NCI-H2081 treated with DMSO at 0.1 percent for 48 hours (cell line): ENCODE measurements at places on chromosomes 4 and X.
A peak's percentile ranks its signal among the peaks of the same experiment; 100 is the strongest.

- DNase-seq = peak; percentile 31
Observed at GRCh38 chr4:107747748-107748486, 27.9 kb upstream of the PAPSS1 start.

DNA sequence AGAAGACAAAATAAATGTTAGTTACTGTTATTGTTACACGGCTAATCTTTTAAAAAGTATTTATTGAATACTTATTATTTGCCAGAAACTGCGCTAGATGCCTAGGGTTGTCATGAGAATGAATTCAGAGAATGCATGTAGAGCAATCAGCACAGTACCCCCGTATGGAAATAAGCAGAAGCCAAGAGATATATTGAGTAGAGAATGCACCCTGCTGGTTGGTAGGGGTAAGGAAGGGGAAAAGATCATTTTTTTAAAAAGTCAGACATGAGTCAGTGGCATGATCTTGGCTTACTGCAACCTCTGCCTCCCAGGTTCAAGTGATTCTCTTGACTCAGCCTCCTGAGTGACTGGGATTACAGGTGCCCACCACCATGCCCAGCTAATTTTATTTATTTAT, 13.1 kb upstream of the DRP2 start:
- no peak for DNase-seq

GRCh38 chr4:113727802-113728201, 33.7 kb downstream of the CAMK2D start:
- no peak for DNase-seq

- no peak for DNase-seq
Observed at GRCh38 chrX:52416816-52417215, 48.0 kb downstream of the XAGE2 start.

DNA sequence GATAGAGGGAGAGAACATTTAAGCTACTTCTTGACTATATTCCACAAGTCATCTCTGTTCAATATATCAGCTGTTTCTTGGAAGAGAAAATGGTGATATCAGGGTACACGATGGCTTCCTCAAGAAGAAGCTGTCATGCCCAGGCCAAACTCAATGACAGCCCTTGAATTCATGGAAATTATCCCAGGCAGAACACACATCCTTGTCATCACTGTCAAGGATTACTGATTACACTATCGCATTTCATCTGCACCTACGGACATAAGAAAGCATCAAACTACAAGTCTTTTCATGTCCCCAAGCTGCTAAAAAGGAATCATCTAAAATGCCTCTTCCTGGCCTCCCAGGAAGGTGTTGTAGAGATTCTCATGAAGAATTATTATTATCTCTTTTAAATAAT, 165.2 kb upstream of the SLC7A11 start:
- no peak for DNase-seq

DNA sequence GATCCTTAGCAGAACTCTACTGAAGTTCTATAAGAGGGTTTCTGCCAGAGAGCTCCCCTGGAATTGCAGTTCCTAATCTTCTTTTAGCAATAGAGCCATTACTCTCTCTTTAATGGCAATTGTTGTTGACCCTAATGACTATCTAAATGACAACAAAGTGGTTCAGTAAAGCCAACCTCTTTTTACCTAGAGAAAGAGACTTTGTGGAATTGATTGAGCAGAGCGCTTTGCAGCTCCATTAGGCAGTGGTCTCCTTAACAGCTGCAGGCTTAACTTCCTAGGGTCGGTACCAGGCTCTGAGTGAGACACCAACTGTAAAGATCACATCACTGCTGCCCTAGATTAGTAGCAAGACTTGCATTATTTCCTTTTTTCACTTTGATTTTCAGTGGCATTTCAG, 1472.9 kb upstream of the TENM3 start:
- no peak for DNase-seq

- no peak for DNase-seq
Observed at GRCh38 chrX:47145395-47146120, 537 bp downstream of the RBM10 start.

- DNase-seq = no peak
Observed at GRCh38 chr4:5824635-5825034, 68.3 kb downstream of the CRMP1 start.

DNA sequence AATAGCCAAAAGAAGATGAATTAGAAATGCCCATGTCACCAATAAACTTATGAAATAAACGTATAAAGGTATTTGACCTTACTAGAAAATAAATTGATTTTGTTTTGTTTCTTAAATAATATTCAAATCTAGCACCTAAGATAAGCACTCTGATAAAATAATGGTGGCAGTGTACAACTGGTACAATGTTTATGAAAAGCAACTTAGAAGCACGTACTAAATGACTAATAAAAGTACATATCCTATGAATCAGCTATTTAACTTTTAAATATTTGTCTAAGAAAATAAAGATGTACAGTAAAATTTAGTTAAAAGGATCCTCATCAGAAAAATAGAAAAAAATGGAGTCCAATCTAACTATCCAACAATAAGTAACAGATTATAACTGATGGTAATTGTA, 6.7 kb downstream of the MANBA start:
- no peak for DNase-seq

DNA sequence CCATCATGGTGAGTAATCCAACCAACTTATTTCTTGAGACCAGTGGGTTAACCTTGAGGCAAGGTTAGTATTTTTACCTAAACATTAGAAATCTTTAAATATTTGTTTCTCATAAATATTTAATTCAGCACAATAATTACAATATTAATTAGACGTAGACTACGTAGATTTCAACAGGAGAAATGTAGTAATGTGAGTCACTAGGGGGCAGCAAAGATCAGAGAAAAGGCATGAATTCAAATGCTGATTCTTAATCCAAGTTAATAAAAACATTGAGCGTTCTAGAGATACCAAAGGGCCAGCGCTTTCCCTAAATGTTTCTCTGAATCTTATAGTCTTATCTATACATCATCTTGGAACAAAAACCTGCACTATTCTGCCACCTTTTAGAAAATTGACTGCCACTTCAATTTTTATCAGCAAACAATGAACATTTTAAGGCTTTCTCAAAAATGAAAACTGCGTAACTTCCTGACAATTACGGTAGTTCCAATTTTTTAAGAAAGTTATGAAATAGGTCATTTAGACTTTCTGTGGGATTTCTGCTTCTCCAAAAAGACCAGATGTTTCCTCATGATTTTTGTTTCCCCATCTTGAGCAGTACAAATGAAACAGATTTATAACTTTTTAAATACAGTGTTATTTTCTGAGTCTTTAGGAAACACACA, 180.7 kb downstream of the GASK1B start:
- peak; percentile 19 for DNase-seq

DNA sequence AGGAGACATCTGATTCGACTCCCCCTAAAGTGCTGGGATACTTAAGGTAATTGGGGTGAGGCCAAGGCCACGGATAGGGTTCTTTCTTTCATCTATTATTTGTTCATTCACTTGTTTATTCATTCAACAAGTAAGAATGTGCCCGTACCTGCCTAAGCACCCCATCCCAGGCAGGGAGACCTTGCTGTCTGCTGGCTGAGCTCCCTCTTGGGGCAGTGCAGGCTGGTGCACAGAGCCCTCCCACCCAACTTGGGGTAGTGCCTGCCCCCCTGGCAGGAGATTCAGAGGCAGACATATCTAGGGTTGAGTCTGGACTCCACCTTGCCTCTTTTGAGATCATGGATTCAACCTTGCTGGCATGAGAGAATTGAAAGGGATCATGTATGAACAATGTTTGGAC, 95.7 kb downstream of the DRD5 start:
- no peak for DNase-seq

- DNase-seq = no peak
Observed at GRCh38 chr4:133154725-133155124, 5.6 kb downstream of the PCDH10 start.

DNA sequence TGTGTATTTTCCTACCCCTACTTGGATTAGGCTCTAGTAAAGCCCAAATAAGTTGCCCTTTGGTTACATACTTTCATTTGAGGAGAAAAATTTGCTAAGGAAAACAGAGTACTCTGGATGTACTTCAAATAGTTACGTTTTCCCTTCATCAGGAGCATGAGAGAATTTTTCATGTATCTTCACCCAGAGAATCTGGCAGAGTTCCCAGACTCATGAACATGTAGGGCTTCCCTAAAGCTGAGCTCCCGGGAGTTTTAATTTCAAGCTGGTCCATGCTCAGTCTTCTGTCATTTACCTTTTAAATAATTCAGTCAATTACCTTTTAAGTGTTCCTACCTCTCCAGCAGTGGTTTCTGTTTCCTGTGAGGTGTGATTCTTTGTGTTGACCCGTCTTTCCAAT, 367.5 kb upstream of the GRID2 start:
- no peak for DNase-seq

DNA sequence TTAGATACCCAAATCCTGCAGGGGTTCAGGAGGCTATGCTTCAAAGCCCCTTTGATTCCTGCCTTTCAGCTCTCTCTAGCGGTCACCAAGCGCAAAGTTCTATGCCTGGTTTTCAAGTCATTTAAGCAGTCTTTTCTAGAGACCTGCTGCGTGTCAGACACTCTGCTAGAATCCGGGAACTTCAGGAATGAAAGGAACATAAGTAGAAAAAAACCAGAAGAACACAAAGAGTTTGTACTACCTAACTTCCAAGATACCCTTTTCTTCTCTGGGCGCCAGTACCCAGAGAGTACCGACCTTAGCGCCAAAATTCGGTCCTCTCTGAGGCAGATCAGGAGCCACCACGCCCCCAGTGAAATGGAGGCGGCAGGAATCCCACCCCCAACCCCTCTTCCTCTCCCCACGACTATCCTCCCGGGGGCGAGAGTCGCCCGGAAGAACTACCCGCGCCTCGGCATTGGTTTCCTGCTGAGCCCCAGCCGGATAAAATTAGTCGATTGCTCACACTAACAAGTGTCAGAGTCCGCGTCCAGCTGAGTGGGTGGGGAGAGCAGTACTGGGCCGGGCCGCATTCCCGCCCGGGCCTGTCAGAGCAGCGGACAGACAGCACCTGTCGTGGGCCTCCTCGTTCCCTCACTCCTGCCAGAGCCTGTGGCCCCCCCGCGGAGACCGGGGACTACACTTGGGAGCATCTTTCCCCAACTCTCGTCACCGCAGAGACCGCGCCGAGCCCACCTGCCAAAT, 78.8 kb downstream of the RLIM start:
- DNase-seq = no peak
